ENCODE measurements at places on chromosomes 3 and 15.

DNA sequence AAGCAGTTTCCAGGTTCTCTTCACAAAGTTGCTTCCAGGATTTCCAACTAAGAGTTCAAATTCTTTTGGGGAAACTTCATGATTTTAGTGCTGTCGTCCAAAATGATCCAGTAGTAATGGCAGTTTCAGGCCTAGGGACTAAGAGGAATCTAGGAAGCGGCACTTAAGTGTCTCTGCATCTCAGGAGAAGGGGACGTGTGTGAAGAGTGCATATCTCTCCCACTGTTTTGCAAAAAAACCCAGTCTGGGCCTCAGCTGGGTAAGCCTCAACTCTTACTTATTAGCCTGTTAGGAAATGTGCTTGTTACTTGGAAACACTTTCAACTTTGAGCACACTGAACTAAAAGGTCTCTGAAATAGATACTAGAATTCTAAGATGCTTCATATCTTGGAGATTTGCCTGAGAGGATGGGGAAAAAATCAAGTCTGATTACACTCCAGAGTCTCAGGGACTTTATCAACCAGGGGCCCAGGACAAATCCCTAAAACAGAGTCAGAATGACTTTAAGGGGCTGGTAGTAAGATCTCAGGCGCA, 81.8 kb downstream of the WDR76 start:
- DNase-seq: no peak

DNA sequence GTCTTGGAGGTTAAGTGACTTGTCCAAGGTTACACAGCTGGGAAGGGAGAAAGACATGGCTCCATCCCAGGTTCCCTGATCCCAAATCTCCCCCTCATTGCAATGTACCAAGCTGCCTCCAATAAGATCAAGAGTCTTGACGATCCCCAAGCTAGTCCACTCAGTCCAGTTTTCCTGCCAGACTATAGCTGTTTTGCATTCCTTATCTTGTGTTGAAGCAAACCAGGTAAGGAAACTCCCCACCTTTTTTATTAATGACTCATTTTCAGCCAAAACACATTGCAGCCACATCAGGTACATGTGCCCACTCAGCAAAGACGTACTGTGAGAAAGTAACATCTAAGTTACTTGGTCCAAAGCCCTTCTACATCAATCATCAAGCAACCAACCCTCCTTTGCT, 41.9 kb downstream of the LIPC start:
- peak; percentile 4 for DNase-seq

GRCh38 chr15:65370885-65371284, 6.9 kb downstream of the IGDCC3 start:
- DNase-seq: no peak

DNA sequence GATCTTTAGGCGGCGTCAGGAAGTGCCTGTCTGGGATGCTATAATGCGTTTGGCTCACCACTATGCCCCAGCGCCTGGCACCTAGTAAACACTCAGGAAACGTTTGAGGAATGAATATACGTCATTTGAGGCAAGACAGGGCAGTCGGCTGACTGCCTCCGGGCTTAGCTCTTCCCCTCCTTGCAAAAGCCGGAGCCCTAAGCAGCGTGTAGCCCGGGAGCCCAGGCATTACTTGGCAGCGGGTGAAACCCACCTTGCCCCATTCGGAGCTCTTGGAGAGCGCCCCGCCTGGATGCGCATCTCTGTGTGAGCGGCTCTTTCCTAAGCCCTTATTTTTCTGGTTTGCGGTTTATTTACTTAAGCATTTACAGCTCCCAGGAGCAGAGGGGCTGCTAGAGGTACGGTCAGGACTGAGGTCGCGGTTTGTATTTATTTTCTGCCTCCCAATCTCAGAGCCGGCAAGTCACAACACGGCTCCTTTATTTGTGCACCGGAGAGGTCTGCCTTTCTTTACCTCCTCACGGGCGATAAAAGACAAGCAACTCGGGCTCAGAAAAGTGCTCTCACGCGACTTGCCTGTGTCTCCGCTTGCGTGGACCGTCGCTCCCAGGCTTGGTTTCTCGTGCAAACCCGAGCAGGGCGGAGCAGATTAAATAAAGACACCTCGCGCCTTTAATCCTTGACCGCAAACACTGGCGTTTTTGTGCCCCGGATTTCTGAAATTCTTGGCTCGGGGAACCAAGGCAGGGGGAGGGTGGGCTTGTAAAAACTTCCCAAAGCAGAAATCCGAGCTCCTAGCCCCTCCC, 737 bp upstream of the ITPR1 start:
- DNase-seq: peak; percentile 54

- DNase-seq: peak; percentile 98
These were observed at the start of gene FSIP1 for GRCh38 chr15:39782441-39783138. TSS of gene FSIP1 (minus strand) at chr15:39782841. CDS start at chr15:39776524, 6,317 bp downstream.

GRCh38 chr3:109363634-109364033, 26.3 kb upstream of the DPPA4 start:
- no peak for DNase-seq

DNA sequence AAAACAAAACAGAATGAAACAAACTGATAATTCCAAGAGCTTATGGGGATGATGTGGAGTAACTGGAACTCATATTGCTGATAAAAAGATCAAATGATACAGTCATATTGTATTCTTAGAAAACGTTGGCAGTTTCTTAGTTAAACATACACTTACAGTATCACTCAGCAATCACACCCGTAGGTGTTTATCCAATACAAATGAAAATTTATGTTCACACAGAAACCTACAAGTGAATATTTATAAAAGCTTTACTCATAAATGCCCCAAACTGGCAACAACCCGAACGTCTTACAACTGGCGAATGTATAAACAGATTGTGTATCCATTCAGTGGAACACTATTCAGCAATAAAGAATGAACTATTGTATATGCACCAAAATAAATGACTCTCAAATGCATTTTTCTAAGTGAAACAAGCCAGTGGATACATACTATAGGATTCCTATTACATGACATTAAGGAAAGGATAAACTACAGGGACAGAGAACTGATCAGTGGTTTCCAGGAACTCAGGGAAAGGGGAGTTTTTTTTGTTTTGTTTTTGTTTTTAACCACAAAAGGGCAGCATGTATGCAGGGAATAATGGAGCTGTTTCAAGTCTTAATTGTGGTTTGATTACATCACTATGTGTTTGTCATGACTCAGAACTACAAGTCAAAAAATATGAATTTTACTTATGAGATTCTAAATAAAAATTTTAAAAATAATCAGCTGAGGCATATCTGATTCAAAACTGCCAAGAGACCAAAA, 71.8 kb upstream of the NDUFB4 start:
- DNase-seq: no peak

DNA sequence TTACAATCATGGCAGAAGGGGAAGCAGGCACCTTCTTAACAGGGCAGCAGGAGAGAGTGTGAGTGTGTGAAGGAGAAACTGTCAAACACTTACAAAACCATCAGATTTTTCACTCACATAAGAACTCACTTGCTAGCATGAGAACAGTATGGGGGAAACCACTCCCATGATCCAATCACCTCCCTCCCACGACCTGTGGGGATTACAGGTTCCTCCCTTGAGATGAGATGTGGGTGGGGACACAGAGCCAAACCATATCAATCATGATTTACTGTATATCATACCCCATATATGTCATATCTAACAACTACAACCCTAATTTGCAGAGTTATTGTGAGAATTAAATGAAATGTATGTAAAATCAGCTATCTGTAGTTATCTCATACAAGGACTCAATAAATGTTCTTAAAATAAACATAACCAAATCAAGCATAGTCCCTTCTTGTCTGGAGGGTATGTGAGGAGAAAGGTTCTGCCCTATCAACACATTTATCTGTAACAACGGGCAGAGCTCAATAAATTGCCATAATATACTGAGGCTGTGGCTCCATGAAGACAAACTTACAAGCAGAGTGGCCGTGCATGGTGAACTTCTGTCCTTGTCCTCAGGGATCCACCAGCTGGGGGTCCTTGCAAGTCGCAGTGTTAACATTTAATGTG, 504.7 kb downstream of the SOX2 start:
- no peak for DNase-seq

DNA sequence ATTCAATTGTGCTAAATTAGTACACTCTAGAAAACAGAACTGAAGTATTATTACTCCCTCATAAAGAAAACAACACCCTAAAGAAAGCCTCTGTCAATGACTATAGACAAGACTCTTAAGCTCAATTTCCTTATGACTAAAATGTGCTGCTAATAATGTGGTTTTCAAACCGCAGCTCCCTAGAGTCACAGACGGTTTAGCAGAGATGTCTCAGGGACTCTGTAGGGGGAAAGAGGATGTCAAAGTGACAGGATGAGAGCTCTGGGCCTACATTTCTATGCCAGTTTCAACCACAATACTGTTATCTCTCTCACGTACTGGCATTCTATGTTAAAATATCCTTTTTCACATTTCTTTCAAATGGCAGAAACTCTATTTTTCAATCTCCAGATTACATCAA, 37.6 kb upstream of the WDR49 start:
- DNase-seq: no peak

DNA sequence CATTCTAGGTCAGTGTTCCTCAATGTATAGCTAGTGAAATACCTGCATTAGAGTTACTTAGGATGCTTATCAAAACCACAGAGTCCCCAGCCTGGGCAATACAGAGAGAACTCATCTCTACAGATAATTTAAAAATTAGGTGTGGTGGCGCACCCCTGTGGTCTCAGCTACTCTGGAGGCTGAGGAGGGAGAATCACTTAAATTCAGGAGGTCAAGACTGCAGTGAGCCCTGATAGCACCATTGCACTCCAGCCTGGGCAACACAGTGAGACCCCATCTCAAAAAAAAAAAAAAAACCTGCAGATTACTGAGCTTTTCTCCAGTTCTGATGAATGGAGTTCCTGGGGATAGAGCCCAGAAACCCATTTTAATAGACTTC, 10.1 kb upstream of the MINDY2 start:
- peak; percentile 25 for DNase-seq

GRCh38 chr3:127096256-127097071, 96.5 kb upstream of the PRR23E start:
- no peak for DNase-seq

GRCh38 chr3:68819361-68819760, 113.0 kb downstream of the TAFA4 start:
- no peak for DNase-seq

DNA sequence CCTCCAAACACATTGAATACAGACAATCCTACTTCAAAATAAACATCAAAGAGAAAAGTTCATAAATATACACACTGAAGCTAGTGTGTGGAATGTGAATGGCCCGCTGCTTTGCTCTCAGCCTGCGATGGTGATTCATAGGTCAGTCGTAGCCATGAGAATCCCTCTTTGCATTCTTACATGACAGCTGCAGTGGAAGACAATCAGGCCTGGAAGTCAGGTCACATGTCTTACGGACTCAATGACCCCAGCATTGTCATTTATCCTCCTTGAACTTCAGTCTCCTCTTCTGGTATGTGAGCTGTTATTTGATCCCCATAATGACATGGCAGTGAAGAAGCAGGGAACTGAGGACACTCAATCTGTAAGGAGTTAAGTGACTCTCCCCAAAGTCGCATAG, 217.8 kb upstream of the EOMES start:
- DNase-seq: no peak

DNA sequence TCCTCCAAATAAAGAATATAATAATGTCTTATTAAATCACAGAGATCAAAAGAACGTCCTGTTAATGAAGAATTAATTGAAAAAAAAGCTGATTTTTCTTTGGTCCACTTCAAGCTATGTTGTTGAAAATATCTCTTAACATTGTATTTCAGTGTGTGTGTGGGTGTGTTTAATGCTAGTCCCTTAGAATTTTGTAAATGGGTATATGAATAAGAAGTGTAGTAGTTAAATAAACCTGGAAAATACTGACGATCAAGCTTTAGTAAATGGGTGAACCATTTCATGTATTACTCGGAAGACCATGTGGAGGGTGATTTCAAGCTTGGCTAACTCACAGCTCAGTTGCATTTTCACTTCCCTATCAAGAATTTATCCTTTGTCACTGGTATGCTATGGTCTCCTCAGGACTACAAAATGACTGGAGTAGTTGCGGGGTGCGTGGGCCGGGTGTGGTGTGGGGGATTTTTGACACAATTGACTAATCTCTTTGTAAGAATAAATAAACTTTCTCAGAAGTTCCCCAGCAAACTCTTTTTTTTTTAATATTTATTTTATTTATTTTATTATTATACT, 586.4 kb downstream of the GRM7 start:
- no peak for DNase-seq

GRCh38 chr3:173501931-173502489, 104.5 kb downstream of the NLGN1 start:
- DNase-seq: no peak

GRCh38 chr3:36698314-36698713, 66.0 kb downstream of the DCLK3 start:
- DNase-seq: no peak

- peak; percentile 74 for DNase-seq
These were observed 22.1 kb downstream of the CCDC191 start for GRCh38 chr3:114034211-114034610.

Measured in erythroblast (primary cell).